ENCODE measurements at places on chromosomes 12 and 14.

DNA sequence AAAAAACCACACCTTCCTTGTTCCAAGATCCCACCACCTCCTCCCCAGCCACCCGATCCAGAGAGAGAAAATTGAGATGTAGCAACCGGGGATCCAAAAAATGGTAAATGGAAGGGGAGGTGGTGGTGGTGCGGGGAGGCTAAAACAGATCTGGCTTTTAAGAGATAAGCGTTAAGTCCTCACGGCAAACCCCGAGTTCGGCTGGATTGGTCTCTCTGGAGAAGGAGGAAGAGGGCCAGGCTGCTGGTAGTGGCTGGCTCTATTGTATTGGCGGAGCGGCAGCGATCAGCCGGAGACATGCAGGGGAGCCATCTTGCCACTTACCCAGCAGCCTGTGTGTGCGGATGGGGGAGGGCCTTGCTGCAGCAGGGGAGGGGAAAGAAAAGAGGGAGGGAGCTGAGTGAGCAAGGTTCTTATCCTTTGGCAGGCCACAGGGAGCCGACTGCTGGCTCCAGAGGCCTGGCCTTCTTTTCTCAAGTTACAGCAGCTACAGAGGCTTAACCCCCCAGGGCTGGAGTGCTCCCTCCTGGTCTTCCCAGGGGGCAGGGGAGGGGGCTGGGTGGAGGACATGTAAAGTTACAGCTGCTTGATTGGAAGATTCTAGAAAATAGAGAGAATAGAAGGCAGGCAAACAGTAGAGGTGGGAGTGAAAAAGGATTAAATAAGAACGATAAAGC is 14.1 kb upstream of the CDH24 start:
- peak; percentile 88 for DNase-seq

DNA sequence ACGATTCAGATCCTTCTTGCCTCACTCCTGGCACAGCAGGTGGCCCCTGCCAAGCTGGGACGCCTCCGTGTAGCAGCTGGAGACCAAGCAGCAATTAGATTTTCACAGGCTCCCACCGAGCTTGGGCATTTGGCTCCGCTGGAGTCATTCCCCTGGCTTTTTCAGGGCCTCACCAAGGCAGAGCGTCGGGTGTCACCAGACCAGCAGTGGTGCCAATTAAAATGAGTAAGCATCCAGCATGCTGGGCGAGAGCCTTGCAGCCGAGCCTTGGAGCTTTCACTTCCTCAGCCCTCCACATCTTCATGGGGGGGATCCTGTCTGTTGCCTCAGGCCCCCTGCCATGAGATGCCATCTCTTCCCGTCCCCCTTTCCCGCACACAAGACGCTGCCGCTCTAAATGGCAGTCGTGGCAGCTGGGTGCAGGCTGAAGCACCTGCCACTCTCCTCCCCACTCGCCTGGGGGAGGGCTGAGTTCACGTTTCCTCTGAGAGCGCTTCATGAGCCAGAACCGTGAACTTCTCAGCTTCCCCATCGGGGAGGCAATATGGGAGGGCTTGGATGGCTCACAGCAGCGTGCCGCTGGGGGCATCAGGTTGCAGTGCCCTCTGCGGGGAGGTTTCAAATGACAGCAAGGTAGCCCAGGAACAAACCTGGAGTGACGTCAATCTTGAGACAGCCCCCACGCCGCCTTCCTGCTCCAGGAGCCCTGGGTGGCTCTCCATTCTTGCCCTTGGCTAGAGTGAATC is 11.7 kb downstream of the TPCN1 start:
- peak; percentile 60 for DNase-seq

DNA sequence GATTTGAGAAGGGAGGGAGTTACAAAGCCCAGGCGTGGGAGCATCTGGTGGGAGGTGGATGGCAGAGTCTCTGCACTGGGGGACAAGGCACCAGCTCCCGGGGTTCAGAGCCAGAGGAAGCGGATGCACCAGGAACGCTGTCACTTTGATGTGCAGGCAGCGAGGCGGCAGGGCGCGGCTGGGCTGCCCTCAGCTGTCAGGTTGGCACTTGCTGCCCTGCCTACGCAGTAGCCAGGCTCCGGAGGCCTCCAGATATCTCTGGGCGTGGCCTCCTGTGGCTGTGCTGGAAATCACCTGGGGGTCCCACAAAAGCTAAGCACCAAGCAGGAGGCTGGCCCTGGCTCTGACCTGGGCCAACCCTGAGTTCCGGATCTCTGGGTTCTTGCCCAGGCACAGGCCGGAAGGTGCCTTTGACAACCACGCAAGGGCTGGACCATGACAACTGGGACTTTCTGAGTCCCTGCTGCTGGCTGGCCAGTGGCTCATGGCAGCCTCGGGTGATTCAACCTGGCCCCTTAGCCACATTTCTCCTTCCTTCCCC is 62.1 kb upstream of the MAP1LC3B2 start:
- no peak for DNase-seq

GRCh38 chr12:80068173-80068572 is 31.2 kb upstream of the OTOGL start:
- DNase-seq, result no peak

DNA sequence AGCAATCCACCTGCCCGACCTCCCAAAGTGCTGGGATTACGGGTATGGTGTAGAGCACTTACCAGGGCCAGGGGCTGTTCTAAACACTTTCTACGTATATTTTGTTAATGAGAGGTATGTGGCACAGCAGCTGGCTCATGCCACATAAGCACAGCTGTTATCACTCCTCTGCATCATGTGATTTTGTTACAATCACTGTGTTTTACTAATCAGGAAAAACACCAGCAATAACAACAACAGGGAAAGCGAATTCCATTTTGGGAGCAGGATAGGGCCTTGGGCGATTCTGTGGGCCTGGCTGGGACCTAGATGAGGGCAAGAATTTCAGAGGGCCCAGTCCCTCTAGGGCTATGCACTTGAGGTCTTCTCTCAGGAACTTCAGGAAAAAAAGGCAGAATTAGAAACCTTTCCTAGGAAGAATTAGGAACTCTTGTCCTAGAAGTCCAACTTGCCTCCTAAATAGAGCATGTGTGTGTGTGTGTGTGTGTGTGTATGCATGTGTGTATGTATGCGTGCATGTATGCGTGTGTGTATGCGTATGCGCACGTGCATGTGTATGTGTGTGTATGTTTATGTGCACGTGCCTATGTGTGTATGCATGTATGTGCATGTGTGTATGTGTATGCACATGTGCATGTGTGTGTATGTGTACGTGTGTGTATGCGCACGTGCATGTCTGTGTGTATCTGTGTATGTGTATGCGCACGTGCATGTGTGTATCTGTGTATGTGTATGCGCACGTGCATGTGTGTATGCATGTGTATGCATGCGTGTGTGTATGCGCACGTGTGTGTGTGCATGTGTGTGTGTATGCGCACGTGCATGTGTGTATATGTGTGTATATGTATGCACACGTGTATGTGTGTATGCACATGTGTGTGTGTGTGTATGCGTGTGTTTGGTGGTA is 41.8 kb upstream of the CORO1C start:
- DNase-seq, result no peak

DNA sequence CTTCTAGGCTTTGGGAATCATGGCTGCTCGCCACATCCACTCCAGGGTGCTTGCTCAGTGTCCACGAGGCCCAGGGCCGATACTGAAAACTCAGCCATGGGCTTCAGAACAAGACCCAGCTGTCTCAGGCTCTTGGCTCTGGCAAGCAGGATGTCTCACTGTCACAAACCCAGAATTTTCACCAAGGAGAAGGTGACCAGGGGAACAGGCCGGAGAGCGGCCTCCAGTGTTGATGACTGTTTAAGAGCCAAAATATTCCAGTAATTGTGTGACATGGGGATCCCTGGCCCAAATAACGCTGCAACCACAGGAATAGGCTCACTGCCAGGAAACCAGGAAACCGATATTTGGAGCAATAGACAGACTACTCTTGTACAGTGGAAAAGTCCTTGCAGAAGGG is 9.8 kb upstream of the SERPINA5 start:
- no peak for DNase-seq

GRCh38 chr12:22476133-22476532 is 68.2 kb downstream of the C2CD5 start:
- DNase-seq, result no peak

- DNase-seq, result peak; percentile 69
These were observed 3.0 kb downstream of the SDSL start for GRCh38 chr12:113424915-113425823.

DNA sequence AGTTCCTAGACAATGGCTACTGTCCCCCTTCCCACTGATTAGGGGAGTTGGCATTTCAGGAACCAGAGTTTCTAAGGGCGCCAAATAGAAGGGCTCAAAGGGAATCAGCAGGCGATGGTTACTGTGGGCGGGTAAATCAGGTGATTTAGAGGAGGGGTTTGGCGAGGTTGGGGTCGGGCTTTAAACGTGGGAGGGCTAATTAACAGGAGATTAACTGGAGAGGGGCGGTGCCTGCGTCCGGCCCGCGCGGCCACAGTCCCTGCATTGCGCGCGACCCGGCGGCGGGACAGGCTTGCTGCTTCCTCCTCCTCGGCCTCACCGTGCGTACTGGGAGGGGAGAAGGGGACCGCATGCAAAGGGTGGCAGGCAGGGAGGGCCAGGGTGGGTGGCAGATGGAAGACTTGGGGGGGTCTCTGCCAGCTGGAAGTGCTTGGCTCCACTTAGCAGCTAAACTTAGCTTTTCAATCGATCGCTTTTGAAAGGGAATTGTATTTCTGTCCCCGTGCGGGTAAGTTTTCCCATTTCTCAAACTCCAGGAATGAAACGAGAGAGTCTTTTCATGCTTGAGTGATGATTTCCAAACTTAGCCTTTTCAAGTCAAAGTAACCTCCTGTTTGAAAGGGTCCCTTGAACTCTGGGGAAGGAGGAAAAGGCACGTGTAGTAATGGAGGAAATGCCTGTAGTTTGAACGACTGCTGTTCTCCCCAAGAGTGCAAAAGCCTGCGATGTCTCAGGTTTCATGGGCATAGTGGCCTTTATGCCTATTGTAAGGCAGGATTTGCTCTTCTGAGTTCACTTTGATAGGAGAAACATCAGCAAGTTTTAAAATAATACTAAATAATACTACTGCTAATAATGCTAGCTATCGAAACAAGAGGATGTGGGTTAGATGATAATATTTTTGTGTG is at the start of gene MGST1:
MGST1 (plus strand) TSS at position 255 of the 908 bp plus-strand sequence. CDS start 6,608 bp downstream, outside the sequence.
- DNase-seq, result peak; percentile 21
